ENCODE measurements at places on chromosomes 7 and 10. TPM values are rescaled to one million over a fixed set of nuclear protein-coding genes. Genes with fewer than 3 reads are reported as not detected.

GRCh38 chr7:70486977-70487376 is 645.0 kb upstream of the GALNT17 start:
- no peak for DNase-seq

DNA sequence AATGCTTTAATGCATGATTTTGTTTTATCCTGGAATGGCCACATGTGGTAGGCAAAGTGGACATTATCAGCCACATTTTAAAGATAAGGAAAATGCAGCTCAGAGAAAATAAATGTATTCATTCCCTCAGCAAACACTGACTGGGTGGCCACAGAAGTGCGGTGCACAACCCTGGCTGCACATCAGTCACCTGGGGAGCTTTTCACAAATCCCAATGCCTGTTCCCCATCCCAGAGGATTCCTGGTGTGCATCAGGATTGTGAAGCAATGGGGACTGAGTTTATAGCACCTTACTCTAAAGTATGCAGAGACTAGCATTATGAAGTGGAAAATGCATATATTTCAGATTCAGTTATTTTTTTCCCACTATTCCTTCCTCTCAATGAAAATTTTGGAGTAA is 193.5 kb upstream of the C7orf33 start:
- DNase-seq: no peak

DNA sequence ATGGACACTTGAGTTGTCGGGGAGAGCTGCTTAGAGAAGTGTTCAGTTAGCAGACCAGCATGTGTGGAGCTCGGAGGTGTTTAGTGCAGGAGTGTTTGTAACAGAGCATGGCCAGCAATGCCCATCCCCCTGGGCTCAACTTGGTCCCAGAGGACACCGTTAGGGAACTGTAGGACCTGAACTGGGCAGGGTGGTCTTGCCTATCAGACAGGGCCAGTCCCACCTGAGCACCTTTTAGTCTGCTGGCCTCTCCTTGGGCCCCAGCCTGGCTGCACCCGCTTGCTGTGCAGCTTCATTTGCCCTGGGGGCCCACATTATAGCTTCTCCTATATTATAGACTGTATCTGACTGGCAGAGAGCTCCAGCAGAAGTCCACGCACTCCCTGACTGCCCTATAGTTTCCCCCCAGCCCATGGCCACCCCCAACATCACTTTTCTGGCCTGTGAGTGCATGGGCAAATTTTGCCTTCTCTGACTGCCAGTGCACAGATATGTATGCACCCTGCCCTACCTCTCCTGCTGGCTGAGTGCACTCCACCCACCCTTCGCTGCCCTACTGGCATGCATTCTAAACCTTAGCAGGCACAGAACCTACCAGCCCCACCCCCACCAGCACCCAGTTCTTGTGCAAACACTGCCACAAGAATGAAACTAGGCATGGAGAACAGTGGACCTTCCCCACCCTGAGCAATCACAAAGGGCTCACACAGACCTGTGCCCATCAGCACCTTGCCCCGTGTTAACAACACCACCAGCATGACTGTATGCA is 1030.6 kb upstream of the GHITM start:
- no peak for DNase-seq

DNA sequence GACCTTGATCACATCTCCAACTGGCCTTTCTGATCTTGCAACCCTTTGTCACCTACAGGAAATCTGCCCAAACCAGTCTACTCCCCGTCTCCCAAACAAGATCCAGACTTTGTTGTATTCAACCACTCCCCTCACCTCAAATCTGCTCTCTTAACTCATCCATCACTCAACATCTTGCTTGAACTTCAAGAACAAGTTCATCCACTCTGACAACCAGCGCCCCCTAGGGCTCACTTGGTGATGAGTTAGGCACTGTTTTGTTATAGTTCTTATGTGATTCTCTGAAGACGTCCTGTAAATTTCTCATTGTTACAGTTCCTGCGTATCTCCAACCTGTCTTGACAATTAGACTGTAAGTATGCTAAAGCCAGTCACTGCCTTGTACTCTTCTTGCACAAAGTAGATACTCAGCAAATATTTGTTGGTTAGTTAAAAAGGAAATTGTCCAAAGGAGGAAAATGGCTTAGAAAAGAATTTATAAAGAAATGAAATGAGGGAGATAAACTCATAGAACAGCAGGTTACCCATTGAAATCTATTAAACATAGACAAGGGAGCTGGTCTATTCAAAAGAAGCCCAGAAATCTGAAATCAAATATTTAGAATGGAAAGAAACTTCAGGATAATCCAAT is 5.3 kb downstream of the FRMD4A start:
- no peak for DNase-seq

DNA sequence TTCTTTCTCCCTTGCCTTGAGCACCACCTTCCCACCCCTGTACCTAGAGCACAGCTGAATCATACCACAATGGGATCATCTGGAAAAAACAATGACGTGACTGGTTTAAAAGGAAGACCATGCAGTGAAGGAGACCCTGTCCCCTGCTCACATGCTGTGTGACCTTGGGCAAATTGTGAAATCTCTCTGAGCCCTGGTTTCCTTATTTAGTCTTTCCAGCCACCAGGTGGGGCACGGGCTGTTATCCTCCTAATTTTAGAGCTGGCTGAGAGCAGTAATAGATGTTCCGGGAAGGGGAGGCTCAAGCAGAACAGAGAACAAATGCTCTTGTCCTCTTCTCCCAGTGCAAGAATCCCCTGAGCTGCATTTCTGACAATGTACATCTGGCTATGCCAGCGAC is 198.3 kb downstream of the RPS24 start:
- DNase-seq: no peak

- peak; percentile 40 for DNase-seq
These were observed 27.3 kb downstream of the MDFIC start for GRCh38 chr7:114949231-114949630.

Gene MRC1
- not detected for total RNA-seq
